Esophagus squamous epithelium (tissue), 5 donors: ENCODE measurements at places on chromosomes 3 and 15.

- DNase-seq = no peak
Measured at GRCh38 chr3:185316740-185317412, 46.1 kb upstream of the MAP3K13 start.

DNA sequence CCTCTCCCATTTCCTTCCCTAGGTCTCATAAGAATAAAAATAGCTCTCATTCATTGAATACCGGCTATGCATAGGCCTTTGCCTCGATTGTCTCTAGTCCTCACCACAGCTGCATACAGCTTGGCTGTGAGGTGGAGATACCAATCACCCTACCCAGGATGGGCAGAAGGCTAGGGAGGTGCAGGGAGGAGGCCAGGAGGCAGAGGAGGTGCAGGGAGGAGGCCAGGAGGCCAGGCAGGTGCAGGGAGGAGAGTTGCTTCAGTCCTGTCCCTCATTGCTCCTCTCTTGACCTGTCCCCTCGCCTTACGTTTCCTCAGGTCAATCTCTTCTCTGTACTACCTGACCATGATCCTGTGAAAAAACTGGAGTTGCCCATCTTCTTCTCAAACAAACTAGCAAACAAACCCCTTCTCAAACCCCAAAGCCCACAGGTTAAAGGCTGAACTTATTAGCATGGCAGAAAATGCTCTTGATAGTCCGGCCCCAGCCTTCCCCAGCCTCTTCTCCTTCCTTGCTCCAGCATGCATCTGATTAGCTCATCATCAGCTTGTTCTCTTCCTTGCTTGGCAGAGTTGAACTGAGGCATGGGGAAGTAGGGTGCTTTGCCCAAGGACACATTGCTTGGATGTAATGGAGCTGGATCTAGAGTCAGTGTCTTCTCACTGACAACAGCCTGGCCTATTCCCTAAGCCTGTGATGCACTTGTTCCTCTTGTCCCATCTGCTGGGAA, 15.8 kb downstream of the PODXL2 start:
- no peak for DNase-seq

DNA sequence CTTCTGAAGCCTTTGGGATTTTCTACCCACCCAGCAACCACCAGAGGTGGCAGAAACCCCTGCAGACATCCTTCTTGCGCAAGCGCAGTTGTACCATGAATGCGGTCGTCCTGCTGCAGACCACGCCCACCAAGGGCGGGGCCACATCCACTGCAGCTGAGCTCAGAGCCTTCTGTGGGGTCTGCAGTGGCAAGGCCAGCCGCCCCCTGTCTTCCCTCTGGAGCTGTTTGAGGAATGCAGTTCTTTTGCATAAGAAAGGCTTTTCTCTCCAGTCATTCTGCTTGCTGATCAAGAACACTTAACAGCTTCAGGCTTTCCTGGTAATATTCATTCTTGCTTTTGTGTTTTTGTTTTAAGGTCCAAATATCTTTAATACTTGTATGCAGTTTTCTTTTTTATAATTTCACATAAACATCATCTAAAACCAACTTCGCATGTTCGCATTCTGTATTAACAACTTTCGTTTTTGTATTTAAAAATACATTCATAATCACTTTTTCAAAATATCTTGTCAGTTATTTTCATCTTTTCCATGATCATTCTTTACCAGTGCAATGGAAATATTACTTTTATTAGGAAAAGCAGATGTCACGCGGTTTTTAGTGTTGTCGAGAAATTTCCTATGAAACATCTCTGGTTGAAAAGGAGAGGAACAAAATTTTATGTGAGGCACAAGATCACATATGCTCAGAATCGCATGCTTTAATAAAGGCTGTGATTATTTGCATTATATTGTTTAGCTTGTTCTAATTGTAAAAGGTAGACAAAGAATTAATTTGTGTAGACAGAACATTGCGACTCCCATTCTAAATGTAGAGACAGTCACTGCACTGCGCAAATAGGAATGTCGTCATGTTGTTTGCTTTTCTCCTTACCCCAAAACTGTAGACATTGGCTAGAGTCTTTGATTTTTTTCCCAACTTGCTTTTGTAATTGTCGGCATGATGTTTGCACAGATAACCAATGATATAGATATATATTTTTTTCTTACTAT, 98.1 kb upstream of the SNRPN start:
- no peak for DNase-seq

DNA sequence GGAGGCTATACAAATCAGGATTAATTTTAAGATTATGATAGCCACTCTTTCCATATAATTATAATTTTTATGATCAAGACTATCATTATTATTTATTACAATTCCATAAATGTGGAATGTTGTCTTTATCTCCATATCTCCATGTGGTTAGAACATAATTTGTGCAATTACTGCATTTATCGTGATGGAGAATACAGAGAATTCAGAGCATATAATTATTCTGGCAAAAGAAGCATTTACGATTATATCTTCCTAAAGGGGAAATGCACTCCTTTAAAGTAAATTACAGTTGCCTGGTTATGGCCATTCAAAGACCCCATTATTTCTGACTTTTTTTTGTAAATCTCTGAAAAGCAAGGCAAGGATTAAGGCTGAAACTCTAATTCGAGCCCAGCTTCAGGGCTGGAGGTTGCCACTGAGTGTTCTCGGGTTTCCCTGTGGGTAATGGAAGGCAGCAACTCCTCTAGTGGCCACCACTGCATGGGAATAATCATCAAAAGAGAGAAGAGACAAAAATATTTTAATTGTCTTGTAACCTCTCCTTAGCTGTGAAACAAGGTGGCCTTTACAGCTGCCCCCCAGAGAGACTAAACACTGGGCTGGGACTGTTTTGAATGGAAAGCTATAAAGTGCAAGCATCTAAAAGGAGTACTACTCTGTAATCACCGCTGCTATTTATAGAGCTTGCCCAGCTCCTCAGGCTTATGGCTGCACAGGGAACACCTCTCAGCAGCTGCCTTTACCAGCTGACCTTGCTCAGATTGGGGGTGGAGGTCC, 59.8 kb upstream of the PRTG start:
- no peak for DNase-seq

DNA sequence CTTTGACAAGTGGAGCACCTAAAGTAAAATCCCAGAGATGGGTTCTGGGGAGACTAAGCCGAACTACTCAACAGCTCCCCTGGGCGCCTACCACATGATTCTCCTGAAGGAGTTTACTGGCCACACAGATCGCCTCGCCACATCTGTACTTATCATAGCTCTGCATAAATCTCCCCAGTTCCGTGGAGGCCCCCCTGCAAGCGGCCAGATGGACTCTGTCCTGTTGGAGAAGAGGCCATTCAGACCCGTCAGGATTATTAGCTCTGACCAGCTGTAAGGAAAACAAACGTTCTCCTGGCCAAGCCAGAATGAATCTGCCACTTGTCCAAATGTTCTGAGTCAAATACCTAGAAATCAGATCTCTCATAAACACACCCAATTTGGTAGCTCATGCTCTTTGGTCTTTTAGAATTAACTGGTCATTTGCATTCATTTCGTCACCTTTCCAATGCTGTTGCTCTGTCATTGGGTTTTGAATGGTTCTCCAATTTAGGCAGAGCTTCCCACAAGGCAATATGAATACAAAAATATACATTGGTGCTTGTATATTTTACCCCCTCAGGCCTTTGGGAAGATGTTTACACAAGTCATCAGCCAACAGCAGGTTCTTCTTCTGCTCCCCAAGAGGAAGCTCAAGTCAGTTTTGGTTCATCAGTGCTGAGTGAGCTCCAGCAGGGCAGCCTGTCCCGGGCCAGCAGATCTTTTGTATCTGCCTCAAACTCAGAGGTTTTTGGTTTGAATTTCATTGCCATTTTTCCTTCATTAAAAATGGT, 124.5 kb downstream of the THSD4 start:
- no peak for DNase-seq

- no peak for DNase-seq
Measured at GRCh38 chr3:174482541-174482940, 376.6 kb upstream of the NAALADL2 start.

DNA sequence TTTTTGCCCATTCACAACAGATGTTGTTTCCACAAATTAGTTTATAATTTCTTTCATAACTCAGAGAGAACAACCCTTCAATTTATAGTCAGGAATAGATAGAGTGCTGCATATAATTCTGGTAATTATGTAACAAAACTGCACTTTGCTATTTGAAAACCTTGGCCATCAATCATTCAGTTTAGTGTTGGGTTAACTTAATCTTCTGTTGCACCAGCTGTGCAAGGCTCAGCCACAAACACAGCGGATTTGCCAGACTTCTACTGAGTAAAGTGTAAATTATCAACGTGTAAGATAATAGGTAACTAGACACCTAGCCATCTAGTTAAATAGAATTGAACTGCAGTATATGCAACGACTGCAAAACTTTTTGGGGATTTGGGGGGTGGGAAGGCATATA, 1064.3 kb upstream of the EPHA6 start:
- no peak for DNase-seq

DNA sequence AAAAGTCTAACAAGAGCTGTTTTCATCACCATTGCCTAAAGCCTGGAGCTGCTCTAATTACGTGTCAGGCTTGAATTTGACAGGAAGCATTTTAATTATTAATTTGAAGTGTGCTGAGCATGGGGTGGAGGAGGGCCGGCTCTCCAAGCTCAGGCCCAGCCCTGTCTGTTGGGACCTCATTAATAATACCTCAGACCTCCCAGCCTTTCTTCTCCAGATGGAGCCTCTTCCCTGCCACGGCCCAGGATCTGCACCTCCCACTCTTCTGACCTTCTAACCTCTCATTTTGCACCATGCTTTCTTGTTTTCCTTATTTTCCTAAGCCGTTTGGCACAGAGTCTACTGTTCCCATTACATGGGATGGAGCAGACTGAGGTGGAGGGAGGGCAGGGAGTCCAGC, 30.0 kb downstream of the INSYN1 start:
- DNase-seq = no peak

DNA sequence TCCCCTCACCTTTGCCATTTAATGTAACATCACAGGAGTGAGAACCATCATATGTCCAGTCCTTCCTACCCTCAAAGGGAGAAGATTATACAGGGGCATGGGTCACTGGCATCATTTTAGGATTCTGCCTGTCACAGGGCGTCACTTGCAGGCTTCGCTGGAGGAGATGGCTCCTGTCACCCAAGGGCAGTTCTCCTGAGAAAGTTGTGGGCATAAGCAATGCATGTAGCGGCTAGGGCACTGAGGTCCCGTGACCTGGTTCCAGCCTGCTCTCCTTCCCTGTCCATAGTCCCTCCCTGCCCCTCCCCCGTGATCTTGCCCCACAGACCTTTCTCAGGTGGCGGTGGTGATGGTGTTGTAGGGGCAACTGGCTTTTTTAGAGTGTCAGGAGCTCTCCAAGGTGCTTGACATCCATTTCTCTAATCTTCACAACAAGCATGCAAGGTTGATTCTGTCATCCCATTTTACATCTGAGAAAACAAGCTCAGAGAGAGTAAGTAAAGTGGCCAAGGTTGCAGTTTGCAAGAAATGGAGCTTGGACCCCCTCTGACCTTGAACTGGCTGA, 241.5 kb upstream of the CTDSPL start:
- no peak for DNase-seq

GRCh38 chr3:136277115-136277514, 27.0 kb downstream of the PCCB start:
- DNase-seq = no peak

DNA sequence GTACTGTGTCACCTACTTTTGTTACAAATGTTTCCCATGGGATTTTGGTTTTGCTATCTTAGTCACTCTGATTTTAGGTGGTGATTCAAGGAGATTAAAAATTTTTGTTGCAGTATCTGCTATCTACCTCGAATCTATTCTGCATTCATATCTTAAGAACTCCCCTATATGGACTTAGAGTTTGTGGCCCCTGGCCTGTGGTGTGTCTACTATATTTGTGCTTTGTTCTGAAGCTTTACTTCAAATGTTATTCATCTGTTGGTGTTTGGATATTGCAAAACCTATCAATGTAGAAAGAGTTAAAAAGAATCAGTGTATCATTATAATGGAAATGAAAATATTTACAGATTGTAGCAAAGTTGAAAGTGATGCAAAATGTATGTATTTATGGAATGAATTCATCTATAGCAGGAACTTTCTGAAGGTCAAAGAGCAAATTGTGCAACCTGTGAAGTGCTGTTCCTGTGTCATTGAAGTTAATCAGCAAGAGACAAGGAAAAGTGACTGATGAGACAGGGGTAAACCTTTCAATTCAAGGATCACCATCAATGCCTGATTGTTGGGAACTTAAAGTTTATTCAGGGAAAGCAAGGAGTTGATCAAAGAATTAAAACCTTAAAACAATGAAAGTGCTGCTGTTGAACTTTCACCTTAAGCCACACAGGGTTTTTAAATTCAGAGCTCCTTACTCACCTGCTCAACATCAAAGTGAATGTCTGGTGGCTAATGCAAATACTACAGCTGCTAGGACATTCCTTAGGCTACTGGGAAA, 71.0 kb downstream of the SLMAP start:
- no peak for DNase-seq

- DNase-seq = no peak
Measured at GRCh38 chr3:71389911-71390573, 193.5 kb downstream of the FOXP1 start.

- DNase-seq = no peak
Measured at GRCh38 chr15:69730281-69731080, 277.9 kb downstream of the RPLP1 start.
